ENCODE measurements at places on chromosomes 6 and 20. TPM values are rescaled to one million over a fixed set of nuclear protein-coding genes. Genes with fewer than 3 reads are reported as not detected.
A peak's percentile ranks its signal among the peaks of the same experiment; 100 is the strongest.

ABCC10 gene
- 22.4 TPM for total RNA-seq

COL12A1 gene
- 222 TPM for total RNA-seq

CDS2 gene
- total RNA-seq = 53.3 TPM

ZNF391 gene
- 2.4 TPM for total RNA-seq

OR2B6 gene
- not detected for total RNA-seq

SPO11 gene
- not detected for total RNA-seq

IL20RA gene
- 0.19 TPM for total RNA-seq

CCM2L gene
- total RNA-seq = 9.7 TPM

BPIFA1 gene
- not detected for total RNA-seq

NINL gene
- total RNA-seq = 7.4 TPM

OR2H2 gene
- total RNA-seq = not detected

RNF182 gene
- 0.24 TPM for total RNA-seq

GABRR1 gene
- 0.19 TPM for total RNA-seq

GRCh38 chr20:17248224-17248623 is 21.4 kb downstream of the PCSK2 start:
- DNase-seq = no peak

DNA sequence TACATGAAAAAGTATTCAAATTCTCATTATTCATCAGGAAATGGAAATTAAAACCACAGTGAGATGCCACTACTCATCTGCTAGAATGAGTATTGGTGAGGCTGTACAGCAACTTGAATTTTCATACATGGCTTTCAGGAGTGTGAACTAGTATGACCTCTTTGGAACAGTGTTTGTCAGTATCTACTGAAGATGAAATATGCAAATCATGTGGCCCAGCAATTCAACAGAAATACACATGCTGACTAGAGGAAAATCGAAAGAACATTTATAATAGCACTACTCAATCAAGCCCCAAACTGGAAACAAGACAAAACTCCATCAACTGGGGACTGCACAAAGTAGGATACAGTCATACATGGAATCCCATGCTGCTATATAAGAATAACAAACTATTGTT is 102.2 kb downstream of the DCDC2 start:
- DNase-seq = no peak

DNA sequence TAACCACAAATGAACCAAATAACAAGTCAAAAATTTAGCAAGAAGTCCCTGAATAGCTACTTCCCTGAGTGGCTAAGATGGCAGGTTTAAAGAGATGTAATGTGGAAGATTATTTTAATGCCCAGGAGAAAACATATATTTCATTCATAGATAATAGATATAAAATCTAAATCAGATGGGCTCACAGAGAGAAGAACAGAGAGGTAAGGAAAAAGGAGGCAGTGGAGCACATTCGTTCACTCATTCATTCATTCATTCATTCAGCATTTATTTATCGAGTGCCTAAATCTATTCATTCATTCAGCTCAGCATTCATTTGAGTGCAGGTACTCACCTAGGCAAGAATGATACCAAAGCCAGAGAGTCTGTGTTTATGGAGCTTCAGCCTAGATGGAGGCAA is 32.1 kb upstream of the IYD start:
- DNase-seq = no peak

- no peak for DNase-seq
Measured at GRCh38 chr6:138159246-138159645, 2.5 kb upstream of the ARFGEF3 start.

- no peak for DNase-seq
Measured at GRCh38 chr20:50843331-50844276, 48.7 kb downstream of the BCAS4 start.

DNA sequence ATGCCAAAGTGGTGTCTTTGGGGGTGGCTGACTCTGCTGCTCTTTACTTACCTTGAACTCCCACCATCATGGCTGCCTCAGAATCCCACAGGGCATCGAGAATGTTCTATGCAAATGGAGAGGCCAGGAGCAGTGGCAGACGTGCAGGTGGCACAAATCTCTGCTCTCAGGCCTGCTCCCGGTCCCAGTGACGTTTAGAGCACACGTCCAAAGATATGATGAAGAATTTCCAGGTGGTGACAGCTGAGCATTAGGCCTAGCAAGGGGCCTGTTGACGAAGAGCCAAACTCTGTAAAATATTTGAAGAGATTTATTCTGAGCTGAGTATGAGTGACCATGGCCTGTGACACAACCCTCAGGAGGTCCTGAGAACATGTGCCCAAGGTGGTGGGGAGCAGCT is 19.0 kb upstream of the UNC93A start:
- DNase-seq = no peak

- peak; percentile 55 for DNase-seq
Measured at GRCh38 chr20:2173186-2173585, 71.6 kb downstream of the STK35 start.

DNA sequence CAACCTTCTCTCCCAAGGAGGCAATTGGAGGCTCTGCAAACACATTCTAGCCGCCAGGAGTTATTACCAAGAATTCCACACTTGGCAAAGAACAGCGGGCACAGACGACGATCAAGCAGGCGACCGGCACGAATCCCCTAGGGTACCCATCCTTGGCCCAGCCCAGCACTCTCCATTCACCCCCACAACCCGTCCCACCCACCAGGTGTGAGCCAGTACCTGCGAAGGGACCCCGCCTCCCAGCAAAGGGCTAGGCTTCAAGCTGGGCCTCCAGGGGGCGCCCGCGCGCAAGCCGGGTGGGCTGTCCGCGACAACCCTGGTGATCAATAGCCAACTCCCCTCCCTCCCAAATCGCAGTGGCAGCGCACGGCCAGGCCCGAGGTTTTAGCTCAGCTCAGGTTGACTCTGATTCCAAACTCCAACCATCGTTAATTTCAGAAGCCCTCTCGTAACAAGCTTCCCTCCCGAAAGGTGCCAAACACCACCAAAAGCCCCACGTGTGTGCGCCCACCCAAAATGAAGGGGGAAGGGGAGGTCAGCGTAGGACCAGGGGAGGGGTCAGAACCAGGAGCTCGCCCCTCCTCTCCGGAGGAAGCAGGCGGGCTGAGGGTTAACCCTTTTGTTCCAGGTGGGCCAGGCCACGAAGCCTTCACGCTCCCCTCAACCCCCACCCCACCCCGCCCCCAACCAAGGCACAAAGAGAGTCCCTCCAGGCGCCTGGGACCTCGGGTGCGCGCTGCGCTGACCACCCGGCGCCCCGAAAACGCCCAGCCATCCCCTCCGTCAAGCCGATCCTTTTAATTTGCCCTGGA is 2.1 kb downstream of the SALL4 start:
- DNase-seq = no peak

DNA sequence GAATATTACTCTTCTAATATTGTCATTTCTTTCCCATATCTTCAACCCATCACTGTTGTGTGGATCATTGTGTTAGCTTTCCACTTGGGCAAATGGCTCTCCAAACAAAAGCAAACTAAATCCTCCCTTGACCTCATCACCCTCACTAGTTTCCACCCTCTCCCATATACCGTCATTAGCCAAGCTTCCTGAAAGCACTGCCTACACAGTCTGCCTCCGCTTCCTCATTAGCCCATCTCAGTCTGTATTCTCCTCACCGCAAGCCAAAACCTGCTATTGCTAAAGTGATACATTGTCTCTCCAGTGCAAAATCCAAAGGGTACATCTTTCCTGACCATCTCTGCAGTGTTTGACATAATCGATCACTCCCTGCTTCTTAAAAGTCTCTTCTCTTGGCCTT is 212.6 kb downstream of the CLIC5 start:
- DNase-seq = no peak

GRCh38 chr20:49867453-49868215 is 47.7 kb downstream of the SPATA2 start:
- no peak for DNase-seq

- peak; percentile 52 for DNase-seq
Measured at GRCh38 chr20:58989196-58989595, 8.1 kb downstream of the NELFCD start.

- no peak for DNase-seq
Measured at GRCh38 chr20:51959066-51959542, 156.8 kb upstream of the SALL4 start.

DNA sequence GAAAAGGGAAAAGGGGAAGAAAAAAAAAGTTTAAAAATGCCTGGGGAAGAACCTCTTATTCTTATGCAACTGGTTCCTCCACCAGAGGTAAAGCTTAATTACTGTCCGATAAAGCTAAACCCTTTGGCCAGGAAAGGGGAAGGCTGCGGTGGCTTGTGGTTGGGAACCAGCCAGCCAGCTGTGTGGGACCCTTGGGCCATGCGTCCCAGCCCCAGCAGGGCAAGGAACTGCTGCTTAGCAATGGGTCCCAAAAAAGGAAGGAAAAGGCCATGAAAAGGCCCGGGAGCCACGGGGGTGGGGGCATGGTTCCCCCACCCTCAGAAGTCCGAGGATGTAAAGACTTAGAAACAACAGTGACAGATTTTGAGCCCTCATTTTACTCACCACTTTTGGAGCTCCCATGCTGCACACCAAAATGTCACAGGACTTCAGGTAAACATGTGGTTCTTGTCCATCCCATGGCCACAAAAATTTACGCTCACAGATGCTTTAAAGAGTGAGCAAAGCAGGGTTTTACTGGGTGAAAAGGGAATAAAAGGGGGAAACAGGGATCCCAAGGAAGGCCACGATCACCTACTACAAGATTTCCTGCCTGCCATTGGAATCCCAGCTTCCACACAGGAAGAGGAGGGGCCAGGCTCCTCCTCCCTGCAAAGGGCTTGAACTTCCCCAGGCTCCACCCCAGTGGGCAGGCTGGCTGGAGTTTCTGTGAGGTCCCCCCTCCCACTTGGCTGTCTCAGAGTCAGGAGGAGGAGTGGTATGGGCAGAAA is 1234.7 kb upstream of the GJE1 start:
- peak; percentile 78 for DNase-seq

DNA sequence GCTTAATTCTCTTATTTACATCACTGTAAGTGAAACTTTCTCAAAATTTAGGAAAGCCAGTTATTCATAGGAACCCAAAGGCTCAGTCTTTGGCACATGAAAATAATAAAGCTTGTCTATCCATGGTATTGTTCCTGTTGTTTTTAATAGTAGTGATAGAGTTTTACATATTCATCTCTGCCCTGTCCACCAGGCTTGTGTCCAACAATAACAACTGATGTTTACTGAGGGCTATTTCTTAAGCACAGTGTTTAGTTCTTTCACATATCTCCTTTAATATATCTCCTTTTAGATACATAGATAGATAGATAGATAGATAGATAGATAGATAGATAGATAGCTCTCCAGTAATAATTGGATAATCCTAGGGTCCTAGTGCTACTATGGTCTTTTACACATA is 34.2 kb downstream of the FOXQ1 start:
- DNase-seq = no peak

- no peak for DNase-seq
Measured at GRCh38 chr6:9173229-9173628, 737.9 kb upstream of the SLC35B3 start.

- DNase-seq = no peak
Measured at GRCh38 chr20:58432186-58432954, 43.3 kb downstream of the VAPB start.

DNA sequence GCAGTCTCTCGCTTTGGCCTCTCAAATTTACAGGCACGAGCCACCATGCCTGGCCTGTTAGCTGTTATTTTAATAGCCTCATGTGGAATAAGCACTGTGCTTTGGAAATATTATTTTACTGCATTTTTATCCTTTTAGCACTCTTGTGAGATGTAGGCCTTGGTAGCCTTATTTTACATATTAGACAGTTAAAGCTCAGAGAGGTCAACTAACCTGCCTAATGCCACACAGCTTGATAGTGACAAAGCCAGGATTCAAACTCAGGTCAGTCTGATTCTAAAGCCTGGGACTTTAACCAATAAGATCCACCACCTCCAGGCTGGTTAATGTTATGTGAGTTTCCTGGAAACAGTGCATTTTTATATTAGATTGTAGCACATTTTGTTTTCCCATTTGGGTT is 9.5 kb downstream of the TNFAIP3 start:
- no peak for DNase-seq
